Left cardiac atrium (tissue), 4 donors: ENCODE measurements at places on chromosomes 5 and 9. TPM values are rescaled to one million over a fixed set of nuclear protein-coding genes. Genes with fewer than 3 reads are reported as not detected.
A peak's percentile ranks its signal among the peaks of the same experiment; 100 is the strongest.

DNAI1 gene
- not detected for total RNA-seq

PCDHA9 gene
- 0.03 TPM for total RNA-seq

C9 gene
- not detected for total RNA-seq

FCHO2 gene
- 25.6 TPM for total RNA-seq

IFNA21 gene
- total RNA-seq: not detected

RNF14 gene
- 87.4 TPM for total RNA-seq

KIF4B gene
- total RNA-seq: not detected

- DNase-seq: no peak
Observed at GRCh38 chr5:164204338-164204946, 699.0 kb downstream of the MAT2B start.

DNA sequence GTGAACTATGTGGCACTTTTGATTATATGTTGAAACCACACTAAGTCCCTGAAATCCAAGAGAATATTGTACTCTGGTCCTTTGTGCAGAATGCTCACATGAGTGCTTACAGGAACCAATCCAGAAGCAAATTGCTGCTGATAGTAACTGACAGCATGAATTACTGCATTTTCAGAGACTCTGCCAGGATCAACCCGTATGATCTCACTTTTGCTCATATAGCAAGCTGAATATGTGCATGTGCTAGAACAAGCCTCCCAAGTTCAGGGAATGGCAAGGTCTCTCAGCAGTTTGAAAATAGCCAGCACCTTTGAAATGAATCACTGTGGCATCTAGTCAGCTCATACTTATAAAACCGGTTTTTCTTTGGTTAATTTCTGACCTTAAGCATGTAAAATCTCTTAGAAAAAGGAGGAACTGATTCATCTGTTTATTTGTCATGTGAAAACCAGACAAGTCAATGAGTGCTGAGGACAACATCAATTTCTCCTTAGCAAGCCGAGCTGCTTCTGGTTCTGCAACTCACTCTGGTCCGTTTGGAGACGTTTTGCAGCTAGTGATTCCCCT is 215.7 kb upstream of the ELL2 start:
- DNase-seq: no peak

DNA sequence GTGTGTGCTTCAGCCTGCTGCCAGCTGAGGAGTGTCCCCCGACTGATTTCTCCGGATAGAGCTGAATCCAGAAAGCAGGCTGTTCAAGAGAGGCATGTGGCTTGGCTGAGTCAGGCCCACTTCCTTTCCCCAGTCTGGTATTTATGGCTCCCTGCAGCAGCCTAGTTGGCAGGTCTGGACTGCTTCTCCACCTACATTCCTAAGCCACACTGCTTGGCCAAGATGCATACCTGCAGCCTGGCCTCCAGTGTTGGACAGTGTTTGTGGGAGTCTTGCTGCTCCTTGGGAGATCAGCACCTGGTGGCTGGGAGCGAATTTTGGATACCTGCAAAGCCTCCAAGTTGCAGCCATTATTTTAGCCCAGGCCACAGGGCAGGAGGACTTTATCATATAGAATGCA is 670.8 kb downstream of the ACTL7B start:
- no peak for DNase-seq

- no peak for DNase-seq
Observed at GRCh38 chr9:18136354-18136994, 337.5 kb upstream of the ADAMTSL1 start.

DNA sequence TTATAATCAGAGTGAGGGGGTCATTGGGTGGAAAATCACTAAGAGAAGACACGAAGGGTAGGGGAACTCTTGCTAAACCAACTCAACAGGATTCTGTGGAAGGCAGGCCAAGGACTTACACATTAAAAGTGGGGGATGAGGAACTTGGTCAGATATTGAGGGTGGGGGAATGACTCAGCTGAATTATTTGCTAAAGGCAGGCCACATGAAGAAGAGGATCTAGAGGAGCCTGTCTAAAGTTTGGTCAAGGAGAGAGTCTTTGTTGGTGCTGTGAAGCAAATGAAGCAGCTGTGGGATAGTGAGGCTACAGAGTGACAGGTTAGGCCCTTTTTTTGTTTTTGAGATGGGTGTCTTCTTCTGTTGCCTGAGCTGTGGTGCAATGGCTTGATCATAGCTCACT is 63.9 kb upstream of the SPRY4 start:
- no peak for DNase-seq

- DNase-seq: peak; percentile 14
Observed at GRCh38 chr5:1021136-1021968, 12.8 kb downstream of the NKD2 start.
